NCI-H2107 (cell line): ENCODE measurements at places on chromosomes 3 and 15.

- DNase-seq: no peak
Measured at GRCh38 chr3:156311431-156311830, 191.1 kb downstream of the KCNAB1 start.

- DNase-seq: no peak
Measured at GRCh38 chr3:106629215-106629832, 747.9 kb upstream of the CCDC54 start.

GRCh38 chr3:112304611-112305010, 10.6 kb upstream of the SLC9C1 start:
- no peak for DNase-seq

DNA sequence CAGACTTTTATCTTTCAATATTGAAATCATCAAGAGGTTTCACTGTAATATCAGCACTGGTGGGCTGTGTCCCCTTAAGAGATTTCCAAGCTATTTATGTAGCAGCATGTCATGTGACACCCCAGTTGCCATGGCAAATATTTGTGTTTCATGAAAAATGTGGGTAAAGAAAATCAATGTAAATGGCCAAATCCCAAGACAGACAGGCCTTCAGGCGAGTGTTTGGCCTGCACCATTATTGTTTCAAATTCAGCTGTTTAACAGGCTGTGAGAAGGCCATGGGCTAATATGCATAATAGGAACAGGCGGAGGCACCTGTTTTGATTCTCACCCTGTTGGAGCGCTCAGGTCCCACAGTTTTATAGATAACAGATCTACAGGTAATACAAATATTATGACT, 104.2 kb downstream of the IQCH start:
- no peak for DNase-seq

DNA sequence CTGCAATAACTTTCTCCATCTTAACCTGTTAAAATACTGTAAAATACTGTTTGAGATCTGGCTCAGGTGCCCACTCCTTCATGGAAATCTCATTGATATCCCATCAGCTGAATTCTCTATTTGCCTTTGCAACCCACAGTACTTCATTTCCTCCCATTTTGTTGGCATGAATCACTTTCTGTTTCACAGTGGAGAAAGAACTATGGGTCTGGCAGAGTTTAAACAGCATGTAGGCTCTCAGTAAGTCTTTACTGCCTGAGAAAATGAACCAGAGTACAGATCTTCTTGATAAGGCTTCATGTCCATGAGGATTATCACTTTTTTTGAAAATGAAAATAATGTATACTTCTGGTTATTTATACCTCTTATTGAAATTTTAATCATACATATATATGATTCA, 245.9 kb downstream of the NAALADL2 start:
- DNase-seq: no peak

GRCh38 chr15:80785335-80785734, 6.2 kb downstream of the CEMIP start:
- no peak for DNase-seq

DNA sequence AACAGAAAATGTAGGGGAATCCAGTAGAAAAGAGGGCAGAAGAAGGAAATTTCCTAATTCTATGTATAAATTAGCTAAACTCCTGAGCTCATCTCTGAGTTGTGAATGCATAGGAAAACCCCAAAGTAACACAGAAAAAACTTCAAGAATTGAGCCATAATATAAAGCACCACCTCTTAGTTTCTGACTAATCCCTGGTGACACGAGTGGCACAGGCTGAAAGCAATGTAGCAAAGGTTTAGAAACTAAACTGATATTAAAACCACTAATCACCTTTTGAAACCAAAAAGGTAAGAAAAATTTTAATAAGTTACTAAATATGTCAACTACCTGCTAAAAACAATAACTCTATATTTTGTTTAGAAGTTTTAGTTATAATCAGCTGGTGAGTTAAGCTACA, 255.6 kb upstream of the NECTIN3 start:
- DNase-seq: no peak

GRCh38 chr3:129694228-129694627, 87.8 kb upstream of the PLXND1 start:
- DNase-seq: no peak

GRCh38 chr3:76132154-76132470, 346.8 kb upstream of the ZNF717 start:
- no peak for DNase-seq

DNA sequence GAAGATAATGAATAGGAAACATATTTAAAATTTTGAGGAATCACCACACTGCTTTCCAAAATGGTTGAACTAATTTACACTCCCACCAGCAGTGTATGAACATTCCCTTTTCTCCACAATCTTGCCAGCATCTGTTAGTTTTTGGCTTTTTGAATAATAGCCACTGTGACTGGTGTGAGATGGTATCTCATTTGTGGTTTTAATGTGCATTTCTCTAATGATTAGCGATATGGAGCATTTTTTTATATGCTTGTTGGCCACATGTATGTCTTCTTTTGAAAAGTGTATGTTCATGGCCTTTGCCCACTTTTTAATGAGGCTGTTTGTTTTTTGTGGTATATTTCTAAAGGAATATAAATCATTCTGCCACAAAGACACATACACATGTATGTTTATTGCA, 166.3 kb downstream of the NECTIN3 start:
- DNase-seq: no peak

DNA sequence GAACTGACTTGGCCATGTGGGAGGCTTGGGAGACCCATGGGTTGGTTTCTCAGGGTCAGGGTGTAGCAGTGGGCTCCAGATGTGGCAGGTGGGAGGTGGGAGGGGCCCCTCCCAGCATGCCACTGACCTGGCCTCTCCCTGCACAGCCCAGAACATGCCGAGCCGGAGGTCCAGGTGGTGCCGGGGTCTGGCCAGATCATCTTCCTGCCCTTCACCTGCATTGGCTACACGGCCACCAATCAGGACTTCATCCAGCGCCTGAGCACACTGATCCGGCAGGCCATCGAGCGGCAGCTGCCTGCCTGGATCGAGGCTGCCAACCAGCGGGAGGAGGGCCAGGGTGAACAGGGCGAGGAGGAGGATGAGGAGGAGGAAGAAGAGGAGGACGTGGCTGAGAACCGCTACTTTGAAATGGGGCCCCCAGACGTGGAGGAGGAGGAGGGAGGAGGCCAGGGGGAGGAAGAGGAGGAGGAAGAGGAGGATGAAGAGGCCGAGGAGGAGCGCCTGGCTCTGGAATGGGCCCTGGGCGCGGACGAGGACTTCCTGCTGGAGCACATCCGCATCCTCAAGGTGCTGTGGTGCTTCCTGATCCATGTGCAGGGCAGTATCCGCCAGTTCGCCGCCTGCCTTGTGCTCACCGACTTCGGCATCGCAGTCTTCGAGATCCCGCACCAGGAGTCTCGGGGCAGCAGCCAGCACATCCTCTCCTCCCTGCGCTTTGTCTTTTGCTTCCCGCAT, 7.9 kb upstream of the STAB1 start:
- DNase-seq: no peak

GRCh38 chr3:44030687-44031305, 210.9 kb upstream of the TOPAZ1 start:
- DNase-seq: no peak

DNA sequence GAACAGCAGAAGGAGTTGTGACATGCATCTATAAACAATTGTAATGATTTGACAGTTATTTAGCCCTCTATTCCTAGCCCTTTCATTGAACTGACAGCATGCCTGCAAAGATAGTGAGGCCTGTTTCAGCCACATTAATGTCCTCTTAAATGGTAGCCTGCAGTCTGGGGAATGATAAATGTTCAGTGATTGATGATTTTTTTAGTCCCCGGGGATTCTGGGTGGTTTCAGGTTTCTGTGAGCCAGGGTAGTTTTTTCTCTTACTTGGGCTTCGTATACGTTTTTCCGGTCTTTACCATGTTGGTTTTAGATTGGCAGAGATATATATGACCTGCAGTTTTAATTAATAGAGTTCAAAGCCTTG, 172.0 kb downstream of the TCF12 start:
- no peak for DNase-seq

DNA sequence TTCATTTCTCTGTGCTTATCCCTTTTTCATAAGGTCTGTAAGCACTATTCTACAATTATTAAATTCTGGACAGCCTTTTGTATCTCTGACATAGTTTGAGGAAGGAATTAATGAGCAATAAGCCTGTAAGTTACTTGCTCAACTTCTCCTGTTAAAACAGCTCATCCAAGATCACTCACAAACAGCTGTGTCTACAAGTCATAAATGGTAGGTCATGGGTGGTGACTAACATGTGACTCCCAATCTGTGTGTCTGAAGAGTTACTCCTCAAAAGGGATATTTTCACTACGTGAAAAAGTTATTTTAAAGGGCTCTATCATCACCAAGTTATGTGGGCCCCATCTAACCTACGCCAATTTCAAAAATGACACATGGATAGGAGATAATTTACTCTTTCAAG, 145.2 kb upstream of the CBLB start:
- DNase-seq: no peak

GRCh38 chr3:148439254-148439822, 258.4 kb upstream of the AGTR1 start:
- no peak for DNase-seq

DNA sequence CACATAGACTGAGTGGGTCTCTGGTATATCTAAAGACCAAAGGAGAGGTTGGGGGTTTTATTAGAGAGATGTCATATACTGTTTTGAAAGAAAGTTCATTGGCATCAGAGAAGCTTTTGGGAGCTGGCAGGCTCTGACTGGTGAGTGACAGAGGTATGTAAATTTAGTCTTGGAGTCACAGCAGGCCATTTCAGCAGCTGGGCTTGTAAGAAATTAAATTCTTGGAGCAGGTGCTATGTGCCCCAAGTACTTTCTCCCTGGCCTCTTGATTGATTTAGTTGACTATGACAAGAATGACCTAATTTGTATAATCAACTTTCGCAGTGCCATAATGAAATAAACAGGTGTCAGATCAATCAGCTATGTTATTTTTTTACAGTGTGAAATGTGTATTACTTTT, 47.8 kb upstream of the CDAN1 start:
- no peak for DNase-seq

DNA sequence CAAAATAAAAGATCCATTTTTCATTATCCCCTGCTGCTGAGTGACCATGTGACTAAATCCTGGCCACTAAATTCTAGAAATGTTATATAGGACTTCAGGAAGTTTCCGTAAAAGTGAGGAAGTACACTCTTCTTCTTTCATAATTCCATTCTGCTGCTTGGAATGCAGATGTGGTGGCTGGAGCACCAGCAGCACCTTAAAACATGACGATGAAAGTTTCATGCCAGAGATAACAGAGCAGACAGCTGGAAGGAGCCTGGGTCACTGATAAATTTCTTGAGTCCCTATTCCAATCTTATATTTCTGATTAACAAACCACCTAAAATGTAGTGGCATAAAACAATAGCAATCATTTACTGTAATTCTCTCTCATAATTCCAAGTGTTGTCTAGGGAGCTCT, 238.7 kb downstream of the TBL1XR1 start:
- no peak for DNase-seq

GRCh38 chr3:56122911-56123310, 345.4 kb downstream of the ERC2 start:
- DNase-seq: no peak

DNA sequence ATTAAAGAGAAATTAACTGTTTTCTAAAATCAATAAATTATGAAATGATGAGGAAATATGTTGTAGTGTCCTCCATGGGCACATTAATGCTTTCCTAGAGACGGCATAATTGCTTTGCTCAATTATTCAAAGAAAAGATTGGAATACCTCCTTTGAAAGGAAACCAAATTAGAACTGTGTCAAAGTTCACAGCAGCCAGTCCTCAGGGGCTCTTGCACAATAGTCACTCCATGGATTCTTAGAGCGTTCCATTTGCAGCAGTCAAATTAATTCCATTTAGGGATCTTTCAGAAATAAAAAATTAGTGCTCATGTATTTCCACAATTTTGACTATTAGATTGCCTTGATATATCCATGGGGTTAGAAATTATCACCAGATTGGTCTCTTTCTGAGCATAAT, 841.6 kb upstream of the DPPA4 start:
- DNase-seq: no peak

DNA sequence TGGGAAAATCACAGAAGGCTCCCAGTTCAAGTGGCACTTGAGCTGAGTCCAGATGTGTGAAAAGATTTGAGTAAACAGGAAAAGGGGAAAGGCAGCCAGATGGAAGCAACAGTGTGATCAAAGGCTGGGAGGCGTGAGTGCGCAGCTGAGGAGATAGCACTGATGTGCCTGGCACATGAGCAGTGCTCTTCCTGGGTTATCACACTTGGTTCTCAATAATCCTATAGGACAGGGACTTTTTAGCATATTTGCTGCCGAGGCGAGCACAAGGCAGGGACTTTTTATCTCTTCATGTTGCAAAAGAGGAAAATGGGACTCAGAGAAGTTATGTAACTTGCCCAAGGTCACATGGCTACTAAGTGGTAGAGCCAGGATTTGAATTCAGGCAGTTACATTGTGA, 39.6 kb downstream of the CORO2B start:
- no peak for DNase-seq

DNA sequence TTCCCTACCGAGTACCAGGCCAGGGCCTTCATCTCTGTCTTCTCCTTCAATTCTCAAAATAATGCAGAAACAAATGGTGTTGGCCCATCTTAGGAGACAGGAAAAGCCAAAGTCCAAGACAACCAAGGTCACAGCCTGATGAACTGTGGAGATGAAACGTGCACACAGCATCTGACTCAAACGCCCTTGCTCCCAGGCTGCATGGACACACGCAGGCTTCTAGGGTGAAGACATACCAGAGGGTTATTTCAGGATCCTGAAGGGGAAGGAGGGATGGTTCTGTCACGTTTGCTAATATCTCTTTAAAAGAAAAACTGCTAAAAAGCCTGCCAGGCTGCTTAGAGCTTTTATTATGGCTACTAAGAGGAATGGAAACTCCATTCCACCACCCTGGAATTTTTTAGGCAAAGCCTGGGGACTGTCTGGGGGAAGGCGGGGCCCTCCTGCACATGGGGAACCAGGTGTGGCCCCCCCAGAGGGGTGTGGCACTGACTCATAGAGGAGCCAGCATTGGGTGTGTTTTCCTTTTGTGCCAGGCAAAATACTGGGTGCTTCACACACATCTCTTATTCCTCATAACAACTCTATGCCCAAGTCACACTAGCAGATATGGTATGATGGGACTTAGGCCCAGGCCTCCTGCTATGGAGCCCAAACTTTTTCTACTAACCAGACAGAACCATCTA, 62.9 kb downstream of the UMPS start:
- no peak for DNase-seq
